Smooth muscle cell of the brain vasculature (primary cell): ENCODE measurements at places on chromosomes 4 and X.

- DNase-seq, result no peak
Observed at GRCh38 chr4:157667836-157668235, 447.3 kb downstream of the GRIA2 start.

- DNase-seq, result peak; percentile 81
Observed at GRCh38 chr4:17168571-17168970, 270.1 kb upstream of the LDB2 start.

DNA sequence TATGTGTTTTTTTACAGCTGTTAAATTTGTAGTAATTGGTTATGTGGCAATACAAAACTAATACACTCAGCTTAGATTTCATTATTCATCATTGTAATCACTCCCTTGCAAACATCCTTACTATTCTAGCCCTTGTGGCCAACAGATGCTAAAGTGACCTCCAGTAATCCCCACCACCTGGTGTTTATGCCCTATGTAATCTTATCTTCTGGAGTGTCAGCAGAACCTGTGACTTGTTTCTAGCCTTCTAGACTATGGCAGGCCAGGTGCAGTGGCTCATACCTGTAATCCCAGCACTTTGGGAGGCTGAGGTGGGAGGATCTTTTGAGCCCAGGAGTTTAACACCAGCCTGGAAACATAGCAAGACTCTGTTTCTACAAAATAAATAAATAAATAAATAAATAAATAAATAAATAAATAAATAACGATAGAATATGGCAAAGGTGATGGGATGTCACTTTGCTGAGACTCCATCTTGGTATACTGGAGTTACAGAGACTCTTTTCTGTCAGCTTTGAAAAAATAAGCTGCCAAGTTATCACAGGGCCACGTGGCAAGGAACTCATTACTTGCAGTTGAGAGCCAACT, 12.3 kb upstream of the TSR2 start:
- no peak for DNase-seq

GRCh38 chr4:89509708-89510281, 202.2 kb upstream of the GPRIN3 start:
- DNase-seq, result no peak

- DNase-seq, result no peak
Observed at GRCh38 chr4:164536814-164537213, 217.1 kb upstream of the SMIM31 start.

DNA sequence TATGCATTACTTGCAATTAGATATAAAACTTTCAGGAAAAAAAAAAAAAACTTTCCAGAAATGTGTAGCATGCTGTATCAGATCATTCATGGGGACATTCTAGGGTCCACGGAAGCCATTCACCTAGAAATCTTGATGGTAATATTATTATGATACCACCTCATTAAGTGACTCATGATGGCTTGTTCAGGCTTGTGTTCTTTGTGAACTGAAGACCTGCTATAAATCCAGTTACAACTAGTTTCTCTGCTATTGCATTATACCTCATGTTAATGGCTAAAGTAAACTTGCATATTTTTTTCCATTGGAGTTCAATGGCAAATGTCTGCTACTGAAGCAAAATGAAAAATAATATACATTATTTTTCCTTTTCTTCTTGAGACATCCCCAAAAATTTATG, 35.3 kb upstream of the PTPN13 start:
- DNase-seq, result no peak

DNA sequence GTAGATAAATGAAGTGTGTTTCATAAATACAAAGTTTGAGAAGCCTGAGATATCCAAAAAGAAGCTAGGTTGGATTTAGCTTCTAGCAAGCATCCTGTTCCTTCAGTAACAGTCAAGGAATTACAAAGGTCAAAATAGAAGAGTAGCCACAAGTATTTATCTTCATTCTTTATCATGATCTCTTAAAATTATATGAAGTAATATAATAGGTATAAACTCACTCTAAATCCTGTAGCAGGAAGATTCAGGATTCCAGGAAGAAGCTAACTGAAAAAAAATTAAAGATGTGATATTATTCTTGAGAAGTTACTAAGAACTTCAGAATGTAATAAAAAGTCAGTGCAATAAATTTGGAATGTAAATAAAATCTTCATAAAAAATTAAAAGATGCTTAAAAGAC, 31.1 kb upstream of the RXFP1 start:
- DNase-seq, result no peak

DNA sequence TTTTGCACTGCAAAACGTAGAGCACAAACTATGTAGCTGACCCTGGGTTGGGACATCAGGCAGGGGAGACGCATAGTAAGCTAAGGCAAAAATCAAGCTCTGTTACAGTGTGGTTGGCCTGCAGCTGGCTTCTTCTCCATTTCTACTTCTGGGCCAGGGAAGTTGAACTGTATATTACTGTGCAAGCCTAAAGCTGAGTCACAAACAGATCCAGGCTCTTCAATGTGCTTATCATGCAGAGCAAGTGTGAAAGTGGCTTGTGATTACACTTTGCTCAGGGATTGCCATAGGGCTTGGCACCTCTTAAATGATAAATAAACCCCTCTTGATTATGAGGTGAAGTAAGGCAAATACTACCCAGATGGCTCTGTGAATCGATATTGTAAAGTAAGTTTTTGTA, 40.5 kb downstream of the CLDN34 start:
- DNase-seq, result no peak

DNA sequence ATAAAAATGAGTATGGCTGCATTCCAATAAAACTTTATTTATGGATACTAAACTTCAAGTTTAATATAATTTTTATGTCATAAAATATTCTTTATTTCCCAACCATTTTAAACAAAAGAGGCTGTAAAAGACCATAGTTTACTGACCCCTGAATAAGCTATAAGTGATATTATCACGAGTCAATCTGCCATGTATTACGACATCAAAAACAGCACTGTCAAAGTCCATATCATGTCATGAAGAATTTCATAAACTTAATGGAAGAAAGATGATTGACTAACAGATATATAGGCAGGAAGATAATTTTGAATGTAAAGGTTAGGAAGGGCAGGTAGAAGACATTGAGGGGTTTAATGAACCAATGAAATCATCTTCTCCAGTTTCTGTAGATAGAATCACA, 18.2 kb downstream of the TMEM156 start:
- DNase-seq, result no peak

- peak; percentile 35 for DNase-seq
Observed at GRCh38 chr4:152460488-152460887, 75.4 kb downstream of the FBXW7 start.

GRCh38 chr4:156723951-156724668, 247.5 kb downstream of the PDGFC start:
- DNase-seq, result no peak

DNA sequence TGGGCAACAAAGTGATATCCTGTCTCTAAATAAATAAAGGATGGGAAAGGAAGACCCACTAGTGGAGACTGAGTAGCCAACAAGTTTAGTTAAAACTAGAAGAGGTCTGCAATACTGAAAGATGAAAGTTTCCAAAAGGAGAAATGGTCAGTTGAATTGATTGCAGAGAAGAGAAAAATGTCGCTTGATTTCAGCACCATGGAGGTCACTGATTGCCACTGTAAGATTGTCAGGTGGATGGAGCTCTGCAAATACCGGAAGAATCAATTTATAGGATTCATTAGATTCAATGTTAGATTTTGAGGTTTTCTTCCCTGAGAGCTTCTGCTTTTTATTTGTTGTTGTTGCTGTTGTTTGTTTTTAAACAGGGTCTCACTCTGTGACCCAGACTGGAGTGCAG, 5.4 kb upstream of the FNIP2 start:
- no peak for DNase-seq
